ENCODE measurements at places on chromosomes 5 and 9.

- no peak for DNase-seq
Observed at GRCh38 chr5:5751498-5751897, 329.0 kb downstream of the ICE1 start.

- peak; percentile 79 for DNase-seq
Observed at GRCh38 chr9:95077053-95077765, 240.3 kb downstream of the FANCC start.

- DNase-seq, result no peak
Observed at GRCh38 chr5:113524927-113525326, 11.4 kb downstream of the YTHDC2 start.

GRCh38 chr5:128667751-128668150 lies 129.7 kb upstream of the FBN2 start:
- no peak for DNase-seq

DNA sequence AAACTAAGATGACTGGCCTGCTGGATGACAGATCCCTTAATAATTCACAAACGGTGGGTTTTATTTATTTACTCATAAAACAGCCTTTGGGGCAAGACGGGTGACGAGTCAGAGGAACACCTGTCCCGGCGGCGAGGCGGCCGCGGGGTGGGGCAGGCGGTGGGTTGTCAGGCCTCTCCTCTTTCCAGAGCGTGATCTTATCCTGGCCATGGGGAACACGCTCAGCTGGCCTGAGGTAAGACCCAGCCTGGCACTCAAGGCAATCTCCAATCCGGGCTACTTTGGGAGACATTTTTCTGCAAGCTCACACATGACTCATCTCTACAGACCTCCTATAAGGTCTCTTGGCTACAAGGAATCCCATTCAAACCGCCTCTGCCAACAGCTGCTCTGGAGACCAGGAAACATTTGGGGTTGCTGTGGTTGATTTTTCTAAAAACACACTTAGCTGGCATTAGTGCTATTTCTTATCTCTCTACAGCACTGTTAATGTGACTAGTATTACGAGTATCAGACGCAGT lies 6.3 kb downstream of the RAPGEF1 start:
- no peak for DNase-seq

DNA sequence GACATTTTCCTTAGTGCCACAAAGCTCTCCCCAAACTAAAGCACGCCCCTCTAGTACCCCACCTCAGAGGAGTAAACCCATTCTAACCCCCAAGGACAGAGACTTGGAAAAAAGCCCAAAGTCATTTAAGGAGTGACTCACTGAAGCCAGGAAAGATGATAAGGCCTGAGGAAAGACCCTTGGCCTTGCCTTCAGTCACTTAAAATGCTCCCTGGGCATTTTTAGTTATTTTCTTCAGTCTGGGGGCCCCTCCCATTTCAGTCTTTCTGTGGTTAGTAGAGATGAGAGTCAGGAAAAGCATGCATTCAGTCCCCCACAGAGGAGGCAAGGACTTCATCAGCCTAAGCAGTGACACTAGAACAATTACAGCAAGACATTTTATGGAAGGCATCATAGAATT lies 13.7 kb upstream of the TLX3 start:
- no peak for DNase-seq

DNA sequence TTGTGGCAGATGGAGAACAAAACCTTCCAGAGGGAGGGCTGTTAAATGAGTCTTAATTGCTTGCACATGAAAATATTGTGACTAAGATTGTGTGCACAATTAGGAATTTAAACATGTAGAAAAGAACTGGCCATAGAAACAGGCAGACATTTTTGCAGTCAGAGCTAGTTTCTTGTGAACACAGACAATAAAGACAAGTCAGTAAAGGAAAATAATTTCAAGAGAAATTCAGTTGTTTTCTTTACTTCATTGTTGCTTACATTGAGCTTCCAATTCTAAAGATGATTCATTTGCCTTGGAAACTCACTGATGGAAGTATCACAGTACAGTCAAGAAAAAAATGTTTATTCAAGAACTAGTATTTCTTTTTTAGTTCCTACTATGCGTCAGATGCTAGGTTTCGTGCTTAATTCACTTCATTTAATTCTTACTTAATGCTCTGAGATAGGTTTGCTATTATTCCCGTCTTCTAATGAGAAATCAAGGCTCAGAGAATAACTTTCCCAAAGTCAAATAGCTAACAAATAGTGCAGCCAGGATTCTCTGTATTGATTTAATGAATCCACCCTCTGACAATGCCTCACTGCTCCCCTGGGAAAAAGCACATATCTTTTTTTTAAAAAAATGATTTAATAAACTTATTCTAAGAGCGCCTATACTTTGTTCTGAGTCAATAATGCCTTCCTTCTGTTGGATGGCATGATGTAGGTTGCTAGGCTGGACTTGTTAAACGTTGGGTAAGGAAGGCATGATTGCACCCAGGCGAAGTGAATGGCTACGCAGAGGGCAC lies 581.4 kb downstream of the RAB3C start:
- no peak for DNase-seq

GRCh38 chr9:84953797-84954705 lies 284.5 kb downstream of the NTRK2 start:
- peak; percentile 86 for DNase-seq

- no peak for DNase-seq
Observed at GRCh38 chr5:44441460-44441859, 52.2 kb upstream of the FGF10 start.

- no peak for DNase-seq
Observed at GRCh38 chr9:125425170-125425897, 163.7 kb downstream of the GAPVD1 start.

DNA sequence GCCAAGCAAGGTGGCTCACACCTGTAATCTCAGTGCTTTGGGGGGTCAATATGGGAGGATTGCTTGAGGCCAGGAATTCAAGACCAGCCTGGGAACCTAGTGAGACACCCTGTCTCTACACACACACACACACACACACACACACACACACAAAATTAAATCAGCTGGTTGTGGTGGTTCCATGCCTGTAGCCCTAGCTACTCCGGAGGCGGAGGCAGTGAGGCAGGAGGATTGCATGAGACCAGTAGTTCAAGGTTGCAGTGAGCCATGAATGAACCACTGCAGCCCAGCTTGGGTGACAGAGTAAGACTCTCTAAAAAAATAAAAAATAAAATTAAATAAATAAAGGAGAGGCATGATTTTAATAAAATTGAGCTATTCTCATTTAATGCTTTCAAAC lies 13.1 kb downstream of the CEMIP2 start:
- no peak for DNase-seq

GRCh38 chr5:127934791-127935256 lies 148.7 kb upstream of the SLC12A2 start:
- DNase-seq, result no peak

DNA sequence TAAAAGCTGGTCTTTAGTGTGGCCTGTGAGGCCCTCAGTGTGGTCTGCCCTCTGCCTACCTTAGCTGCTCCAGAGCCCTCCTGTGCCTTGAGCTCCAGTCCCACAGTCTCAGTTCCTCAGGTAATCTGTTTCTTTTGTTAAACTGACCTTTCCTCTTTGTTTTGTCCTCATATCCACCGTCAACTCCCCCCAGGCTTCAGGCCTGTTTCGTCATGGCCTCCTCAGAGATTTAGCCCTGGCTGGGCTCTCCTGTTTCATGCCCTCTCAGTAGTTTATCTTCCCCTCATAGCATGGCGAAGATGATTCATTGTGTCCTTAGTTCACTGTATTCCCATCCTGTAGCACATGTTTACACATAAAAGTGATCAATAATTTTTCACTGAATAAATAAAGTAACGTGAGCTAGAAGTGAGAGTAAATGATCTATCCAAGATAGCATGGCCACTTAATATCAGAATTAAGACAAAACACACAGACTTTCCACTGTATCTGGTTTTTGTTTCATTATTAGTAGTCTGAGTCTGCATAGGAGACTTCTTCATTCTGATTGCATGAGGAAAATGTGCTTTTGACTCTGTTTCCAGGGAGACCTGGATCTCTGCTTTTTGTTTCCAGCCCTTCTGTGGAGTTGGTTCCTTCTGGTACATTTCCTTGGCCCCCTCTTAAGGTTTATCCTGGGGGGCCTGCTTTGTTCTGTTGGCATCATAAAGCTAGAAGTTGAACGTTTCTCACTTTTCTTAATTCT lies 70.5 kb downstream of the SNX24 start:
- no peak for DNase-seq

DNA sequence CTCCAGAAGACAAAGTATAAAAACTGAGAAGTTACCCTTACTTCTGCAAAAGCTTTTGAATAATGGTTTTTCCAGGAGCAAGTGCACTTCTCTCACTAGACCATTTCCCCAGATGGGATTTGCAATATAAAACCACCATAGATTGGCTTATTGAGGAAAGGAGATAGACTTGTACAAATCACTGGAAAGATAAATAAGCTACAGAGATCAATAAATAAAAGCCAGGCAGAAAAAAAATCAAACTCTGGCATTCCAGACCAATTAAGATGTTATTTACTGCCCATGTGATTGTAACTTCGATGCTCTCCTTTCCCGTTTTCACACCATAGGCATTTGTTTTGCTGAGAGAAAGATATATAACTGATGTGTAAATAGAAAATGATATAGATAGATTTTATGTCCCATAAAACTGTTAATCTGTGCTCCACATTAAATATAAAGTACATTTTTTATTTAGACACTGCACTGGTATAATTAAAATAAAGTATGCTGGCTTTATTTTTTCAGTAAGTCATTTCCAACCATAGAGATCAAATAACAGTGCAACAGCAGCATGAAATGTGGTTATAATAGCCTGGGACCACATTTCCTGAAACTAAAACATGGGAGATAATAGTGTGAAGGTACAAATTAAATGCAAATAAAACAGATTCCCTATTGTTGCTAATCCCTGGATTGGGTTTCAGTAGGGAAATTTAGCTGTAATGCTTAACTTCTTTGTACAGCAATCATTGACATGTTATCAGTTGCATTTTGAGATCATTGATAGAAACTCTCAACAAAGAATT lies 177.7 kb downstream of the NR2F1-AS1 start:
- DNase-seq, result no peak

GRCh38 chr9:98502976-98503325 lies 205.8 kb downstream of the GABBR2 start:
- DNase-seq, result no peak

DNA sequence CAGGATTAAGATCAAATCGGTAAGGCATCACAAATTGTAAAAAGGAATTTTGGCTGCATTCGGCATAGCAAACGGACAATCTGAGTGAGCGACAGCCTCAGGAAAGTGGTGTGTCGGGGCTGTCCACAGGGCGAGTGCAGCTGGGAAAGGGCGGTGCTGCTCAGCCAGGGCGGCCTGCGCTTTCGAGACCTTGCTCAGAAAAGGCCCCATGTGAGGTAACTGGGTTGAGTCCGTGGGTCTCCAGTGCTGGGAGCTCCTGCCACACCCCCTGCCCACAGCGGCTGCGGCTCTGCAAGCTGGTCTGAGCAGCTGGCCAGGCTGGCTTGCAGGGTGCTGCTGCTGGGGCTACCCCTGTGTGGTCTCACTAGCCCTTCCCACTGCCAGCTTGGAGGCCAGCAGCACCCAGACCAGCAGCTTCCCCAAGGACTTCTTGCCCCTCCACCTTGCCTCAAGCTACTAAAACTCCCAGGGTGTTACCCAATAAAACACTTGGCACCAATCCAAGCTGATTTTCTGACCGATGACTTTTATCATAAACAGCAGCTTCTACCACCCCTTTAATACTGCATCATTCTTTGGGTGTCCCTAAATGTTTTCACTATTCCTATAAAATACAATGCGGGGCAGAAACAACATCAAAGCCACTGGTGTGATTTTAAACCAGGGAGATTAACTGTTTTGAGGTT lies 6.2 kb downstream of the SURF2 start:
- DNase-seq, result no peak

- no peak for DNase-seq
Observed at GRCh38 chr5:129609710-129610109, 138.2 kb upstream of the MINAR2 start.

Data from putamen (tissue), 1 donor.